Chondrocyte (in vitro differentiated cells): ENCODE measurements at places on chromosomes 4 and X.

- no peak for DNase-seq
These were observed 14.3 kb downstream of the CASK start for GRCh38 chrX:41909068-41909467.

GRCh38 chr4:20840648-20841190 lies 140.5 kb downstream of the PACRGL start:
- DNase-seq = no peak

DNA sequence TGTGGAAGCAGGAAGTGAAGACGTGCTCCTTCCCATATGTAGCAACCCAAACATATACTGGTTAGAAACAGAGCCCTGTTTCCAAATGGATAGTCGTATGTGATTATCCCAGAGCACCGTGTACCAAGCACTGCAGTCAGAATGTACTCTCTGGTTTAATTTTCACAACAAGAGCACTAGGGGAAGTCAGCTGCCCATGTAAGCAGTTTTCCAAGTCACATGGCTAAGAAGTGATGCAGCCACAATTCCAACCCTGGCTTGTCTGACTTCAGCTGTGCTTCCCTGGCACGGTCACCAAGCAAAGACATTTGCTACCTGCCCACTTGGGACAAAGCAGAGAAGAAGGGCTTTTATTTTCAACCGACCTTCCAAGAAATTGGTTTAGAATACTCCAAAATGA lies 28.2 kb upstream of the CEP135 start:
- DNase-seq = no peak

GRCh38 chrX:38754102-38754790 lies 47.0 kb upstream of the MID1IP1 start:
- DNase-seq = no peak

DNA sequence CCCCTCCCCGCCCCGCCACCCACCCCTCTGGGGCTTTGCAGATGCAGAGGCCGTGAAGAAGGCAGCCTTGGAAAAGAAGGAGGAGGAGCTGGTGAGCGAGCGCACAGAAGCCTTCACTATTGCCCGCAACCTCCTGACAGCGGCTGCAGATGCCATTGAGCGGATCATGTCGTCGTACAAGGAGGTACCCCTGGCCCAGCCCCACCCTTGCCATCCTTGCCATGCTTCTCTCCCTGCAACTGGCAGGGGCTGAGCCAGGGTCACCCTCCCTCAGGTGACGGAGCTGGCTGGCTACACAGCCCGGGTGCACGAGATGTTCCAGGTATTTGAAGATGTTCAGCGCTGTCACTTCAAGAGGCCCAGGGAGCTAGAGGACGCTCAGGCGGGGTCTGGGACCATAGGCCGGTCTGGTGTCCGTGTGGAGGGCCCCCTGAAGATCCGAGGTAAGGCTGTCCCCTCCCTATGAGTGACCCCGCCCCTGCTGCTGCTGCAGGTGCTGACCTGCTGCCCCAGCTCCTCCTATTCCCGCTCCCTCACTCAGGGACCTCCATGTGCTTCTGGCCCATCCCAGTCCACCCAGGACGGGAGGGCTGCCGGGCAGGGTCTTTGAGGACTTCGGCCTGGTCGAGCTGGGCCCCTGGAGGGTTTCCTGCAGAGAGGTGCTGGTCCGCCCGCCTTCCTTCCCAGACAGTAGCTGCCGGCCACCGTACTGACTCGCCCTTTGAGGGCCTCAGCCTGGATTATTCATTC lies 11.6 kb downstream of the ABCD1 start:
- no peak for DNase-seq

DNA sequence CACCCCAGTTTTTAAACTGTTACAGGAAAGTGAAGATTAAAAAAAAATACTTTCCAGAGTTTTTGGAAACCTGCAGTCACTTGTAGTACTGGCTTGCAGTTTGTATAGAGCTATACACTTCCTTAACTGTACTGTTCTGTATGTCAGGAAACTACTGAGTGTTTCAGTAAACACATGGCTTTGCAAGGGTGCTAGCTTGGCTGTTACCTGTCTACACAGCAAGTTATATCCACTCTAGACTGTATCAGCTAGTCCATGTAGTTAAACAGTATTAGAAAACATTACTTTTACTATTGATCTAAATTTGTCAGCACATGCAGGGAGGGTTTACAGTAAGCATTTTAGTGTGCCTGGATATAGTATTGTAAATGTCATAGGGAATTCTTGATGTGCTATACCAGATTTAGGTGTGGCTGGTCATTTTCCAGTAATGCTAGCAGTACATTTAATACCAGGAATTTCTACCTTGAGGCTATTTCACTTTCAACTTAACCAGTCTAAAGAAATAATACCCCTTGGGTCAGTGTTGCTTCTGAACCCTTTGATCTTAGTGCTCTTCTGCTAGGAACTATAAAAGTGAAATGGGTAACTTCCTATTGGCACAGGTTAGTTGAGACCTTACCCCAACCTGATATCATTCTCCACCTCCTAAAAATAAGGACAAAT lies 192.3 kb upstream of the ANKRD50 start:
- no peak for DNase-seq

- no peak for DNase-seq
These were observed 161.5 kb downstream of the SOX3 start for GRCh38 chrX:140343226-140343868.

DNA sequence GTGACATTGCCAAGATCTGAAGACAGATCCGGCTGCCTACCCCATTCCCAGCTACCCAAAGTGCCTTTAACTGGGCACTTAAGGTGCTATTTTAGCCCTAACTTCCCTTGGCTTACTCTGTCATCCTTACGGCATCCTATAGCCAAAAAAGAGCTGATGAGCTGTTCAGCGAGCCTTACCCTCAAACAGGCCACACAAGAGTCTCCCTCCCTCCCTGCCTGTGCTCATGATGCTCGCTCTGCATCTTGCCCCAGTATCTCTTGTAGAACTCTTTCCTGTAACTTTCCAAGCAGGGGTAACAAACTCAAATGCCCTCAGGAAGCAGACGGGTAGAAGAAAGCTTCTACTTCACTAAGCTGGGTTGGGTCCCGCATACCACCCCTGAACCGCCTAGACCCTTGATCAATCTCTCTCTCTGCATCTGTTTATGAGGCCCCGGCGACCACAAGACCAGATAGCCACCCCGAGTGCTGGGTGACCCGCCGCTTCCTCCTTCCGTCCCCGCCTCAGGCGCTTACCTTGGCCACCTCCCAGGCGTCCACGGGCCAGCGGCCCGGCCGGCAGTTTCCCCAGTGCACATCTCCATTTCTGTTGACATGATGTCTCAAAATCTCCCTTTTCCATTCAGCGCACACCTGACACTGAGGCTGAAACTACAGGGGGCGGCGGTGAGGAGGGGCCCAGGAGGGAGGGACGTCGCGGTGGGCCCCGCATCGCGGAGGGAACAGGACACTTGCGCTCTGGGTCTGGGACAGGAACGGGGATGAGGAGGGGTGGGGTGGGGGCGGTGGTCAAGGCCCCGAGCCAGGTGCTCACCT lies 663 bp downstream of the CXorf38 start:
- DNase-seq = no peak

DNA sequence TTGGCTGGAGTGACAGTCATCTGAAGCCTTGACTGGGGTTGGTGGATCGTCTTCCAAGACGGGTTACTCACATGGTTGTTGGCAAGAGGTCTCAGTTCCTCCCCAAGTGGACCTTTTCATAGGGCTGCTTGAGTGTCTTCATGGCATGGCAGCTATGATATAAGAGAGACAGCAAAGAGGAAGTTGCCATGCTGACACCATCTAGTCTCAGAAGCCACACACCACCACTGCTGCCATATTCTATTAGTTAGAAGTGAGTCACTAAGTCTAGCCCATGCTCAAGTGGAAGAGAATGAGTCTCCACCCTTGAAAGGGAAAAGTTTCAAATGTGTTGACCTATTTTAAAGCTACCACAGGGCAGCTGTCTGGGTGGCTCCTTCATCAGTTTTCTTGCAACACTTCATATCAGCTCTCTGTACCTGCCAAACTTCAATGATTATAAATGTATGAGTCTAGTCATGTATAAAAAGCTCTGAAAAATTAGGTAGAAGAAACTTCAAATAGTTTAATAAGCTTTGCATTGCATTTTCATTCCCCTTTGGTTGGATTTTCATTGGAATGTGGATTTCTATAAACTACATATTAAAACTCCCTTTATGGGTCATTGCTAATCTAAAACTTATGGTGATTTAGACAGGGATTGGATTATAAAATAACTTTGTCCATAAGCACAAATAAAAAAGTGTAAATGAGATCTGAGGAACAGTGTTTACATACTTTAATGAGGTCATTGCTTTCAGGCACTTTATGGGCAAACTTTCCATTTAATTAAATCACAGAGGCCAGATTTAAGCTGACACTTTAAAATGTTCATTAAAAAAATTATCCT lies 68.0 kb upstream of the ATXN3L start:
- no peak for DNase-seq

DNA sequence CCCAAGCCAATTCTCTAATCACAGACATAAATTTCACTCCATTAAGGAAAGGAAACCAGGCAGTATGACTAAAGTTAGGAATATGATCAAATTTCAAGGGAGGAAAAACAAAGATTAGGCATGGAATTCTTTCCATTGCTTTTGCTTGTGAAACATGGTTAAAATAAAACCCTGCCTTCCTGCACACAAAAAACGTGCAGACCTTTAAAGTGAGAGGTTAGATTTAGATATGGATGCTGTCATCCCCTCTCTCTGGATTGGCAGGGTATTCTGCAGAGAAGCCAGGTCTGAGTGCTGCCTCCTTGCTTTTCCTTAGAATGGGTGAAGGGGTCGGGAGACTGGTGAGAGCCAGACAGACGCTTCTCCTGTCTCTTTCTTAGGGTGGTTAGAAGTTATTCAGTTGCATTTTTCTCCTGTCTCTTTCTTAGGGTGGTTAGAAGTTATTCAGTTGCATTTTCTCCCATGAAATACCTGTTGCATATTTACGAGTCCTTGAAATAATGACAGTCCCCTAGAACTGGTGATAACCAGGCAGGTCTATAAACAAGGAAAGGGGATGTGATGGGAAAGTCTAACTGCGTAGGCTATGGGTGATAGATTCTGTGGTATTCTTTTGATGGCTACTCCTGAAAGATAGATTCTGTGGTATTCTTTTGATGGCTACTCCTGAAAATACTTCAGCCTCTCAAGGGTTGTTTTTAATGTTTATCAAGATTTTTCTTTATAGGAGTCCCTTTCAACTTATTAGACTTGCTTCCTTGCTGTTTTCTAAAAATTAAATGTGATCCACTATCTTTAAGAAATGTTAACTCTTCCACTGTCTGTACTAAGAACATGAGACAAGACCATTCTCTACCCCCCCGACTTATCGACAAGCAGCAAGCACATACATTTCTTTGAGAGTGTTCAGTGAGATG lies 163.6 kb downstream of the SPRY1 start:
- no peak for DNase-seq

DNA sequence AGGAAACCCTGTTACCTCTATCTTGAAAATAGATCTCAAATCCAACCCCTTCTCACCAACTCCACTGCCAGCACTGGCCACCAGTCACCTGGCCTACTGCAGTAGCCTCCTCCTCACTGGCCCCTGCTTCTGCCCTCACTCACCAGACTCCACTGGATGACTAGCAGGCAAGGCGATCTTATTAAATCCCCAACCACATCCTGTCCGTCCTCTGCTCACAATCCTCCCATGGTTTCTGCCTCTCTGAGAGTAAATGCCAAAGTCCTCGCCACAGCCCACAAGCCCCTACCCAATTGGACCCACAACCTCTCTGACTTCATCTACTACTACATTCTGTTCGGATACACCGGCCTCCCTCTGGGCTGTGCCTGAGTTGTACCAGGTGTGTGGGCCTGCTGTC lies 5.4 kb upstream of the PIM2 start:
- no peak for DNase-seq

DNA sequence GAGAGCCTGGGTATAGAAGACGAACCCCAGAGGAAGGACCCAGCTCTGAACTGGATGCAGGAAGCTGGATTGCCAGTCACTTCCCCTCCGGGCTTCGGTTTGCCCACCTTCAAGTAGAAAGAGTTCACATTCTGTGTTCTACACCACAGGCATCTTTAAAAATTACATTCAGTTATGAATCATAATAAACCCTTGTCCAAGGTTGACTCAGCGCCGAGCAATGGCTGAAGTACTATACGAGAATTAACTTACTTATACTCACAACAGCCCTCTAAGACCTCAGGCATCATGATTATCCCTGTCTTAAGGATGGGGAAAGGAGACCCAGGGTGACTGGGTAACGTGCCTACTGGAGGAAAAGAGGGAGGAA lies 72.5 kb downstream of the EVC2 start:
- DNase-seq = no peak

- no peak for DNase-seq
These were observed 191.4 kb downstream of the PPP3CA start for GRCh38 chr4:101155945-101156344.

GRCh38 chrX:154813801-154814200 lies 8.5 kb upstream of the MPP1 start:
- no peak for DNase-seq

- DNase-seq = no peak
These were observed 51.7 kb downstream of the RPGR start for GRCh38 chrX:38275615-38276014.

GRCh38 chr4:43496188-43496587 lies 603.7 kb downstream of the GRXCR1 start:
- no peak for DNase-seq

DNA sequence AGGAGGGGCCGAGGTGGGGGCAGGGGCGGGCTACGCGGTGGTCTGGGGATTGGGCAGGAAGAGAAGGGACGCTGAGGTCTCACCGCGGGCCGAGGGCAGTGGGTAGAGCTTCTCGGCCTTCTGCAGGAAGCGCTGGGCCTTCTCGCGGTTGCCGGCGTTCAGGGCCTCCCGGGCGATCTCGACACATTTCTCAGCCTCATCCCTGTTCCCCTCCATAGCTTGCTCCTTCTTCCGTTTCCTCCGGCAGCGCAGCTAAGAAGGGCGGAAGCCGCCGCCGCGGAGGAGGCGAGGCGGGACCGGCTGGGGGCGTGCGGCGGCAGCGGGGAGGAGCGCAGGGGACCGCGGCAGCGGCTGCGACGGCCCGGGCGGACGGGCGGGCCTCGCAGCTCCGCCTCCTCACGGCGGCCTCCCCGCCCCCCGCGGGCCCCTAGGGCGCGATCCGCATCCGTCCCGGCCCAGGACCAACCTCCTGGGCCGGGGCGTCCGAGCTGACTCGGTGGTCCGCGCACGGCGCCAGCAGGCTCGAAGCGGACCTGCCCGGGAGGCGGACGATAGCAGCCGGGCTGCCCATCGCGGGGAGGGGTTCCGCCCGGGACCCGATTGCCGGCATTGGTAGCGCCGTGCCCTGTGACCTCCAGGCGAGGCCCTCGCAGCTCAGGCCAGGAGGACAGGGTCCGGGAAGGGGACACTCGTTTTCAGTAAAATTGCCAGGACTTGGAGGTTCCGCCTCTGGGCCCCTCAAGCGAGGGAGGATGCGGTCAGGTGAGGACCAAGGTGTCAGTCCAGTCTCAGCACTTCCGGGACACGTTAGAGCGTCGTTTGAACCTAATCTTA lies at the start of gene DNAJB14:
TSS of gene DNAJB14 (minus strand) at position 263 of the 834 bp plus-strand sequence. CDS start at position 216, 47 bp downstream.
- no peak for DNase-seq

- DNase-seq = no peak
These were observed 94.8 kb downstream of the CLNK start for GRCh38 chr4:10589799-10590198.
